Hematopoietic multipotent progenitor cell (in vitro differentiated cells): ENCODE measurements at places on chromosomes 5 and 9.

GRCh38 chr9:112446526-112446925 lies 40.1 kb upstream of the KIAA1958 start:
- no peak for DNase-seq

- no peak for DNase-seq
Observed at GRCh38 chr9:114165407-114166102, 10.2 kb downstream of the COL27A1 start.

DNA sequence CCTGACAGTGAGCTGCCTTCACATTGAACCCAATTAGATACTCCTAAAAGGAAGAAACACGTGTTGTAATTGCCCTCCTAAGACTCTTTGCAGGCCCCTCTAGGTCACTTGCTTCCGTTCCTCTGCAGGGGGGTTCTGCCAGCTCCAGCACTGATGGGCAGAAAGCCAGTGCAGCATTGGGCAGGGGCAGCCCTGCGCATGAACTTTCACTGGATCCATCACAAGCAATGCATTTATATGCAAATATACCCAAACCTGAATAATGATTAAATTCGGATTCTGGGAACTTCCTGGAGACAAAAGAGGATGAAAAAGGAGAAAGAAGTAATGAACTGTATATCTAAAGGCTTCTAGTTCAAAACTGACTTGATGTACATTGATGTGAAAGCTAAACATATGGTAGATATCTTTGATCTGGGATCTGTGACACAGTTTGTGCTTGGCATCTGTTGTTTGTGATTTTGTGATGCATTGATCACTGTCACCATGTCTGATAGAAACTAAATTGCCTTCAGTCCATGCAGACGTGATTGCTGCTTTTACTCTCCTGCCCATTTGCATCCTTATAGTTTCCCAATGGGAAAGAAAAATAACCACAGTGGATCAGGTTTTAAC lies 313.4 kb downstream of the DEPDC1B start:
- no peak for DNase-seq

DNA sequence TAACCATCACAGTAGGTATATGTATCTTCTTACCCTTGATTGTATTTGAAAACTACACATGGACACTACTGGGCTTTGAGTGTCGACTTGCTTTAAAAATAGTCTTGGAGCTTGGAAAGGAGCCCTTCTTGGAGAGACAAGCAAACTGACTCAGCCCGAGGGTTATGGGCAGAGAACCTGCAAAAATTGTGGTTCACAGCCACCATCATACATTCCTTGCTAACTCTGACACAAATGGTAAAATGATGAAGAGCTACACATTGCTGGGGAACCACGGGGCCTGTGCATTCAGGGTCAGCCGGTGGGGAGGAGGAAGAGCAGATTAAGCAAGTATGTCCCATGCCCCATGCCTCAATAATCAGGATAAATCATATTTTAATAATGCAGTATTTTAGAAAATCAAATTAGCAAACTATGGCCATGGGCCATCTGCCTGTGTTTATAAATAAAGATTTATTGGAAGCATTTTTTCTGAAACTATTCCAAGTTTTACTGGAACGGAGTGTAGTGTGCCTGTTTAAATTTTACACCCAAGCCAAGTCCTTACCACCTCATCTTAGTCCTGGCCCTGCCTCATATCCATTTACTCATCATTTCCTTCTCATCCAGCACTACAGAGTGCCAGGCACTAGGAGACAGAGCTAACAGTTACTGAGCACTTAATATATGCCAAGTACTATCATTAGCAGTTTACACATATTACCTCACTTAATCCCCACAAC lies 195.7 kb downstream of the PALM2AKAP2 start:
- DNase-seq, result no peak

DNA sequence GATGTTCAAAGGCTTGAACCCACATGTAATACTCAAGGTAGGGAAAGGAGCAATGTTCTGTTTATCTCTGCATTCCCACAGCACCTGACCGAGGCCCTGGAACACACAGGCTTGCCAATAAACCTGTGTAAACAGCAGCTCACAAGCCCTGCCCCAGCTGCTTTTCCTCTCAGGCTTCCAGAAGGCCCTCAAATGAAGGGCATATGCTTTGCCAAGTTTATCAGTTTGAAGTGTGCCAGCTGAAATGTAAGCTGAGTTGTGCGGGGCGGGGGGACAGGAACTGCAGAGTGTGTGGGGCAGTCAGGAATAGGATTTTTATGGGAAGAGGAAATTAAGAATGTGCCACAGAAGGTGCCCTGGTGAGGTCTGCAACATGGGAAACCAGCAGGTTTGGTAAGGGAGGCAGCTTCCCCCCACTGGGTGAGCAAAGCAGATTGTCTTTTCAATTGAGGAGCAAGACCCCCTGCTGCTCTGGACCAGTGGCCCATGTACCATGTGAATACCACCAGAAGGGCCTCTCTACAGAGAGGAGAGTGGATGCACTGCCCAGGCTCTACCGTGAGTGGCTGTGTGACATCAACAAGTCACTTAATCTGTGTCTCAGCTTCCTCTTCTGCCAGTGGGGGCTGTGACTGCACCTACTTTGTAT lies 194.8 kb downstream of the SPOCK1 start:
- DNase-seq, result no peak

- DNase-seq, result no peak
Observed at GRCh38 chr9:38192731-38193265, 123.8 kb upstream of the SHB start.

- DNase-seq, result no peak
Observed at GRCh38 chr9:121892706-121893105, 200.4 kb downstream of the TTLL11 start.

DNA sequence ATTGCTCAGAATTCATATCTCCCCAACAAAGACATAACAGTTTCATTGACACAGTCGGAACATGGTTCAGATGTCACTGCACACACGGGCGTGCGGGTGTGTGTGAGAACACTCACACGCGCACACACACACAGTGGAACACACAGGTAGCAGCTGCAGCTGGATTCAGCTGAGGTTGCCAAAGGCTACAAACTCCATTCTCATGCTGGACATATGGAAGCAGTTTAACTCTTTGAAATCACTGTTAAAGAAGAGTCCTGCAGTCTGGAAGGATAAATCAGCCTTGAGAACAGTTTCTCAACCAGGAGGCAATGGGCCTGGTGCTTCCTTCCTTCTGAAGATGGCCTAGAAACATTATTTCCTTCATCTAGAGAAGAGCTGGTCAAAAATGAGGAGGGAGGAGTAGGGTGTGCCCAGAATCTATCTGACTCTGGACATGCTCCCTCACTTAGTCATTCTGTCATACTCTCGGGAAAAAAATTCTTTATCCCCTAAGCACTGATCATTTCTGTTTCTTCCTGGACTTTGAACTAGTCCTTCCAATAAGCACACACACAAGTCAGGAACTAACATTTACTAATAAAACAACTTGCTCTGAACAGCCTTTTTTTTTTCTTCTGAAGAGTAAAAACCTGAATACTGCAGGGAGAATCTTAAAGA lies 160.6 kb downstream of the ZDHHC21 start:
- DNase-seq, result no peak

- DNase-seq, result no peak
Observed at GRCh38 chr9:94866770-94867169, 140.3 kb downstream of the AOPEP start.
